Right ventricle myocardium inferior (tissue), 1 donor: ENCODE measurements at places on chromosomes 7 and 10.

DNA sequence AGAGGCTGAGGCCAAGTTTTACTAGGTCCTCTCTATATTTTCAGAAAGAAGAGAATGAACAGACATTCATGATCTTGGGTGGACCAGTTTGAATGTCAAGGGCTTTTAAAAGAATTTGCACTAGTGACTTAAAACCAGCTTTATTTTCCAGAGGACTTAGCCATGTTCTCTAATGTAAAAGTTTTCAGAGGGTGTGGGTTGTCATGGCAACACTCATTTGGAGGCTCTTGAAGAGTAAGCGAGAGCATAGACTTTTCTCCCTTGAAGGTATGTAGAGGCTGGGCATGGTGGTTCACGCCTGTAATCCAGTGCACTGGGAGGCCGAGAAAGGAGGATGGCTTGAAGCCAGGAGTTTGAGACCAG lies 61.1 kb downstream of the GATA3 start:
- DNase-seq = no peak

DNA sequence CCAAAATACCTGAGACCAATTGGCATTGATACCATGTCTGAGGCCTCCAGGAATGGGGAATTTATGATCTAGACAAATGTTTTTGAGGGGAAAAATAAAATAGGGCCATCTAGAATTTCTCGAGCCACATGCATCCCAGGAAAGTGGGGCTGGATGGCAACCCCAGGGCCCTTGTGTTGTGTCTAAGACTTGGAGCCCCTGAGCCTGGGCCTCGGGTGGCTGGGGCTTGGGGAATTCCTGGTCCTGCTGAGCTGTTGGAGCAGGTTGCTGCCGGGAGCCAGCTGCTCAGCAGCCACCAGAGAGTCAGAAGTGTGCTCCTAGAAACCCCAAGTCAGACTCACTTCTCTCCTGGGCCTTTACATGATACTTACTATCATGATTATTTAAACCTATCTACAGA lies 172.9 kb downstream of the WDR37 start:
- no peak for DNase-seq

- DNase-seq = no peak
These were observed 9.0 kb downstream of the FAM204A start for GRCh38 chr10:118332948-118333710.

DNA sequence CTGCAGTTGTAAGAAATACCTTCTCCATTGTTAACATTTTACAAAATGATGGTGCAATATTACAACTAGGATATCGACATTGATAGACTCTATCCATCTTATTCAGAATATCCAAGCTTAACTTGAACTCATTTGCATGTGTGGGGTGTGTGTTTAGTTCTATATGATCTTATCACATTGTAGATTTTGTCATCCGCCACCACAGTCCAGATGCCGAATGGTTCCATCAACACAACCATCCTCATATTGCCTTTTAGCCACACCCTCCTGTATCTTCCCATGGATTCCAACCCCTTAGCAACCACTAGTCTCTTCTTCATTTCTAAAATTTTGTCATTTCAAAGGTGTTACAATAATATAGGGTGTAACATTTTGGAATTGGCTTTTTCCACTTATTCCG lies 452.9 kb upstream of the AKR1E2 start:
- DNase-seq = no peak

GRCh38 chr10:58512491-58513187 lies at the start of gene BICC1:
Gene BICC1, plus strand, starts transcription at chr10:58512872. Its CDS starts 272 bp downstream, at chr10:58513144.
- DNase-seq = peak; percentile 80

- DNase-seq = no peak
These were observed 82.4 kb upstream of the SDK1 start for GRCh38 chr7:3218411-3219225.

DNA sequence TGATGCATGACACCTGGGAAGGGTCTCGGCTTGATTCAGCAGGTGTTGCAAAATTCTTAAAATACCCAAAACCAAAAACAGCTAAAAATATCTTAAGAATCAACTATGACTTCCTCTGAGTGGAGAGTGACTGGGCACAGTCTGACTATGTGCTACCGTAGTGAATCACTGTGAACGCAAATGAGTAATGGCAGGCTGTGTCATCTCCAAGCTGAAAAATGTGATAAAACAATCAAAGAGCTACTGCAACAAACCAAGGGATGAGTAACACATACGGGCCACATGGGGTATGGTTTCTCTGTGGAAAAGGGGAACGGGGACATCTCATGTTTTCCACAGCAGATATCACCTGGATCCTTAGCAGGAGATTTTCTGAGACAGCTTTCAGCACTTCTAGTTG lies 127.5 kb downstream of the ABCA13 start:
- no peak for DNase-seq

DNA sequence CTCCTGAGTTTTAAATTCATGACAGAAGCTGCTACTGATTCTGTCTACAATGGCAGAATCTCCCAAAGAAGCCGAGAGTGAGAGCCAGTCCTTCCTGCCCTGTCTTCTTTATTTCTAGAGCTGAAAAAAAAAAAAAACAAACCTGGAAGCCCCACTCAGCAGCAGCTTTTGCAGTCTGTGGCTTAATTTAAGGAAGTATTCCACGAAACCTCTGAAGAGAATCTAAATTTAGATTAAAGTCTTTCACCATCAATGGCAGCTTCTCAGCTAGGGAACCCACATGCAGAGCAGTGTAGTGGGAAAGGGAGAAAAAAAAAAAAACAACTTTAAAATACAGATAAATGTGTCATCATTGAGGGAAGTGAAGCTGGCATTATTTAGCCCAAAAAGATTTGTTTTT lies 23.4 kb downstream of the SMURF1 start:
- no peak for DNase-seq

DNA sequence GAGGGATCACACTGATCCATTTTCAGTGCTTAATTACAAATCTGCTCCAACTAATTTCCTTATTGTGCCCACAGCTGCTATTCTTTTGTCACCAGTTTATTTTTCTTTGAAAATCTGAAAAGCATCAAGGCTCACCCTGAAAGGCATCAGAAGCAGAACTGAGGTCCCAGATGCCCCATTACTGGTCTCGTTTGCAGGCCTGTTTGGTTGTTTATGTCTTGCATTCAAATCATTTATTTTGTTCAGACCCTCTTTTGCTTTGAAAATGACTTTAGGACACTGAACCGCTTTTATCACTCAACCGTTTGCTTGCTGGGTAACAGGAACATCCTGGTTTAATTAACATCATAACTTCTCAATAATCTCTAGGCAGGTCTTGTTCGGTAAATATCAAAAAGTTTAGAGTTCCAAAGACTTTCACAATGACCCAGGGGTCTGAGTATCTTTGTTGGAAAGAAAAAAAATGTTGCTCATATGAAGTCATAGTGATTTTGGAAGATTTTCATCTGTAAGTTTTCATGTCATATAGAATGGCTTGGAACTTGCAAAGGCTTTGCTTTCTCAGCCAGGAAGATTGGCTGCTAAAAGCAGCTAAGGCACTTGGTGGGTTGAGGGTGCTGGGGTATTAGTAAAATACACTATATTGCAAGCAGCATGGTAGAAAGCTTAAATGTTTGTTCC lies 398.3 kb upstream of the NPVF start:
- DNase-seq = no peak

DNA sequence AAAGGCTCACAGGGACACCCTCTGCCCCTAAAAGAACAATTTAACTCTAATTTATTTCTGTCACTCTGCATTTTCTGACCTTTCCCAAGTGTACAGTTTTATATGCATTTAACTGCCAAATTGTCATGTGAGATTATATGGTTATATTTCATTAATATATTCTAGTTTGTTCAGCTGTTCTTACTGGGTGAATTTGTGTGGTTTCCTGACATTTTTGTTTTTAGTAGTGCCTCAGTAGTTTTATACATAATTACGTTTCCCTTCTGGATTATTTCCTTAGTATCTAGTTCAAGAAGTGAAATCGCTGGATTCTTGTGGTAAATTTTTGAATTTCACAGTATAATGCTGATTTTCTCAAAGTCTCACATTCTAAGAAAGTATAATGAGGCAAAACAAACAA lies 41.3 kb downstream of the EGFR start:
- no peak for DNase-seq

DNA sequence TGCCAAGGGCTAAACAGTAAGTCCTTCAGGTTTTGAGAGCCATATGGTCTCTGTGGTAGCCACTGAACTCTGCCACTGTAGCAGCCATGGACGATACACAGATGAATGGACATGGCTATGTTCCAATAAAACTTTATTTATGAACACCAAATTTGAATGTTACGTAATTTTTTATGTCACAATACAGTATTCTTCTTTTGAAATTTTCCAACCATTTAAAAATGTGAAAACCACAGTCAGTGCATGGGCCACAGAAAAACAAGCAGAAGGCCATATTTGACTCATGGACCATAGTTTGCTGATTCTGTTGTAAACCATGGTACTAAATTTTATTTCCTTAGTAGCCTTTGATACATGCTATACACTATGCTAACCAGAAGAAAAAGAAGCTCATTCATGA lies 361.8 kb downstream of the MAGI2 start:
- no peak for DNase-seq

- DNase-seq = no peak
These were observed 641.1 kb downstream of the PCDH15 start for GRCh38 chr10:54159924-54160323.

GRCh38 chr7:128783143-128783861 lies 7.7 kb upstream of the OPN1SW start:
- peak; percentile 89 for DNase-seq

DNA sequence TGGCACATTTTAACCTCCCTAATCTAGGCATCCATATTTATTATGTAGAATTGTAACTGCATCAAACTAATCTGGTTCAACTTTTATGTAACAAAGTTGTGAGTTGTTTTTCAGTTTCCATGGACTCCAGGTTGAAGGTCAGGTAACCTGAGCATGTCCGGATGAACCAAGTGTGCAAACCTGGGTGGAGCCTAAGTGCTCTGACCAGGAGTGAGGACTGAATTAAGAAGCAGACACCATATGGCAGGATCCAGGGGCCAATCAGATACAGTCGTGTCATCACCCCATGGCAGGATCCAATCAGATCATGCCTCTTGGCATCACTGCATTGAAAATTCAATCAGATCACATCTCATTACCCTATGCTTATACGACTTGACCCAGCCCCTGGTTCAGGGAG lies 41.2 kb upstream of the PHYHIPL start:
- DNase-seq = no peak

GRCh38 chr10:102669206-102670064 lies 25.2 kb downstream of the TRIM8 start:
- DNase-seq = no peak

GRCh38 chr10:49070701-49071100 lies 44.6 kb downstream of the VSTM4 start:
- DNase-seq = no peak

DNA sequence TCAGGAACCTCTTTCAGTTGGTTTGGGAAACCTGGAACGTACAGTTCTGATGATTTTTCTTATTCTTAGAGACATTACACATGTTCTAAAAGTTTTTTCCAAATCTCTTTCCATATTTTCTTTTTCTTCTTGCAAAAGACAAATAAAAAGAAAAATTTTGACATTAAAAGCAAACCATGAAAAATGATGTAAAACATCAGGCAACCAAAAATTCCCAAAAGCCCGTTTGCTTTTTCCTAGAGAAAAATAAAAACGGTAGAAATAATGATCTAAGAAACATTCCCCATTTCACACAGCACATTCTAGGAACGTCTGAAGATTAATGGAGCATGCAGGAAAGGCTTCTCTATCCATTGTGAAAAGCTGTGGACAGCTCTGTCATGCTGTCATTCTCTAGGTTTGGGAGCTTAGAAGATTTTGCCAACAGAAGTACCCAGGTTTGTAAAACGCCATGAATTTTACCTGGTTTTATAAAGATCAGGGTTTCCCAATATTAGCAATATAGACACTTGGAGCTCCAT lies 11.2 kb upstream of the PRTFDC1 start:
- DNase-seq = no peak
